Right ventricle myocardium inferior (tissue), 1 donor: ENCODE measurements at places on chromosomes 7 and 10. TPM values are rescaled to one million over a fixed set of nuclear protein-coding genes. Genes with fewer than 3 reads are reported as not detected.

- no peak for DNase-seq
Observed at GRCh38 chr7:133563251-133563650, 310.4 kb downstream of the EXOC4 start.

- no peak for DNase-seq
Observed at GRCh38 chr7:101538596-101539459, 90.3 kb downstream of the MYL10 start.

DNA sequence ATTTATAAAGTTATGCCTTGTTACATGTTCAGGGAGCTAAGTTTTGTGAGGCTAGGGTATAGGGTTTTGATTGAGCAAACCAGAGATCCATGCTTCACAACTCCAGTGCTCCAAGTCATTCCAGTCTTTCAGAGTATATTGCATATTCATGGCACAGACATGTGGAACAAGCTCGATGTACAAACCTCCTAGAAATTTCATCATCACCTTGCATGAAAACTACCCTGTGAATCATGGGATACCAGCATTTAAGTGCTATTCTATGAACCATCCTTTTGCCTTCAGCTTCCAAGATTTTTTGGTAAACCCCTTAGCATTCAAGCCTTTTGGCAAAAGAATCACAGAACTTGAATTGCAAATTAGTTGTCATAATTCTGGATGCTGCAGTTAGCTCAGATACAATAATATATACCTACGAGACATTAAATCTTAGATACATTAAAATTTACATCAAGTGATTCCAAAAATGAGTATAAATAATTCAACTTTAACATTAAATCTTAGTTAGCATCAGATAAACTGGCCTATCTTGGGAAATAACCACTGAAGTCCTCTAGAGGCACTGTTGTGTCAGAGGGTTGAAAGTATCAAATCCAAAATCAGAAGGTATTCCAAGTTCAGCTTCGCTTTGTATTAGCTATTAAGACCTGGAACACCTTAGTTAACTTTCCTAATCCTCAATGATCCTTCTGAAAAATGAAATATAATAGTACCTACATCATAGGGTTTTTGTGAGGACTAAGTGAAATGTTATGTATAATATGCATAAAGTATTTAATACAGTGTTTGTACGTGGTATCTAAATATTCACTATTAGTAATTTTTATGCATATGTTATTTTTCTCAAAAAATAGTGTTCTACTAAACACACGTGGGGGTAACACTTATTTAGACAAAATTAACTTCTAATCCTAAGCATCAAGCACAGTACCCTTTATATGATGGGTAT, 55.5 kb upstream of the CABCOCO1 start:
- no peak for DNase-seq

GRCh38 chr10:131849591-131850382, 51.0 kb upstream of the PPP2R2D start:
- no peak for DNase-seq

- DNase-seq = no peak
Observed at GRCh38 chr7:87151729-87152111, 533 bp upstream of the DMTF1 start.

GRCh38 chr10:109895095-109895818, 28.1 kb downstream of the XPNPEP1 start:
- peak; percentile 87 for DNase-seq

GRCh38 chr10:105024184-105024583, 383.1 kb downstream of the SORCS3 start:
- no peak for DNase-seq

DNA sequence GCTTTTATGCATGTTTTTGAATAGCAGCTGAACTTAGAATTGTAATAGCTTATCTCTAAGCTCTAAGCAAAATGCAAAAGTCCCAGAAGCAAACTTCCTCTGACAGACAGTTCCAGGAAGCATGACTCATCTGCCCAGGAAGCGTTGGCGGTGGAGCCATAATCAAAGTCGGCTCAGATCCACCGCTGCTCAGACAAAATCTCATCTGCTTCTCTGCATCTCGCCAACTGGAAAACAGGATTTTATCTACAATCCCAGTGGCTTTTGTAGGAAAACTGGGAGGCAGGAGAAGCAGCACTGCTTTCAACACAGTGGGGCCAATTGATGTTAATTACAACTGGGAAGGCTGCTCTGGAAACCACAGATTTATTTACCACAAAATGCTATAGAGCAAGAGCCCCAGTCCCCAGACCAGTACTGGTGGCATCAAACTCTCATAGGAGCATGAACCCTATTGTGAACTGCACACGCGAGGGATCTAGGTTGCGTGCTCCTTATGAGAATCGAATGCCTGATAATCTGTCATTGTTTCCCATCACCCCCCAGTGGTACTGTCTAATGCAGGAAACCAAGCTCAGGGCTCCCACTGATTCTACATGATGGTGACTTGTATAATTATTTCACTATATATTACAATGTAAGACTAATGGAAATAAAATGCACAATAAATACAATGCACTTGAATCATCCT, 99.9 kb downstream of the CUBN start:
- DNase-seq = peak; percentile 87

The C10orf105 gene
- total RNA-seq = 0.05 TPM

GRCh38 chr10:131819241-131820072, 81.4 kb upstream of the PPP2R2D start:
- DNase-seq = peak; percentile 45

DNA sequence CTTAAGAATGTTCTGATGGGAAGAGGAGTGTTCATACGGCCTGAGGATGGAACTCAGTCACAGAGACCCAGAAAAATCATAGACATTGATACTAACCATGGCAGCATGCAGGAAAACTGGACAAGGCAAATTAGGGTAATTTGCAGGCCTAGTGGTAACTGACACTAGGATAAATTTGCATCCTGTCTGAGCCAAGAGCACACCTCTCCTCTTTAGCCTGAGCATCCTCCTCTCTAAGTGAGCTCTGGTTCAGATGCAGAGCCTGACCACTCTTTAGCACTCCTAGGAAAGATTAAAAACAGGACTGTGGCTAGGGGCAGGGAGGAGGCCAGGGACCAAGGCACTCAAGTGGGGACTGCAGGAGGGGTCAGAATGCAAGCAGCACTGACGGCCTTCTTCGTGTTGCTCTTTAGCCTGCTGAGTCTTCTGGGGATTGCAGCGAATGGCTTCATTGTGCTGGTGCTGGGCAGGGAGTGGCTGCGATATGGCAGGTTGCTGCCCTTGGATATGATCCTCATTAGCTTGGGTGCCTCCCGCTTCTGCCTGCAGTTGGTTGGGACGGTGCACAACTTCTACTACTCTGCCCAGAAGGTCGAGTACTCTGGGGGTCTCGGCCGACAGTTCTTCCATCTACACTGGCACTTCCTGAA, at the start of gene TAS2R41:
Gene TAS2R41, plus strand, starts transcription at position 373 of the 650 bp plus-strand sequence. Its CDS starts 0 bp downstream, at position 373.
- DNase-seq = no peak

The PLXNA4 gene
- 17.6 TPM for total RNA-seq

The AKR1C8 gene
- not detected for total RNA-seq

- DNase-seq = no peak
Observed at GRCh38 chr7:146725520-146725919, 608.9 kb downstream of the CNTNAP2 start.

The SLC39A12 gene
- total RNA-seq = not detected

- no peak for DNase-seq
Observed at GRCh38 chr7:83014546-83014945, 148.1 kb downstream of the PCLO start.

DNA sequence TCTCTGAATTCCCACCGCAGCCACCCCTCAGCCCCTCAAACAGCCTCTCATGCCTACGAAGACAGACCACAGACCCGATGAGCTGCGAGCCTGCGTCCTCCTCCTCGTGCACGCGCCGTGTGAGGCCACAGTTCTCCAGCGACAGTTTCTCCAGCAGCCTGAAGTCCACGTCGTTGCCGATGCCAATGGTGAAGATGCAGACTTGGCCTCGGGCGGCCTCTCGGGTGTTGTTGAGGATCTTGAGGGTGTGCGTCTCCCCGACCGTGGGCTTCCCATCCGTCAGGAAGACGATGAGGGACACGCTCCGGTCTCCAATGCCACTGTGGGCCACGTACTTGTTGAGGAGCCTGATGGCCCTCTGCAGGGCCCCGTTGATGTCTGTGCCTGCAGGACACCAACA, 87.1 kb downstream of the ITIH5 start:
- no peak for DNase-seq

GRCh38 chr10:112295853-112296830, 12.9 kb downstream of the TECTB start:
- DNase-seq = no peak

DNA sequence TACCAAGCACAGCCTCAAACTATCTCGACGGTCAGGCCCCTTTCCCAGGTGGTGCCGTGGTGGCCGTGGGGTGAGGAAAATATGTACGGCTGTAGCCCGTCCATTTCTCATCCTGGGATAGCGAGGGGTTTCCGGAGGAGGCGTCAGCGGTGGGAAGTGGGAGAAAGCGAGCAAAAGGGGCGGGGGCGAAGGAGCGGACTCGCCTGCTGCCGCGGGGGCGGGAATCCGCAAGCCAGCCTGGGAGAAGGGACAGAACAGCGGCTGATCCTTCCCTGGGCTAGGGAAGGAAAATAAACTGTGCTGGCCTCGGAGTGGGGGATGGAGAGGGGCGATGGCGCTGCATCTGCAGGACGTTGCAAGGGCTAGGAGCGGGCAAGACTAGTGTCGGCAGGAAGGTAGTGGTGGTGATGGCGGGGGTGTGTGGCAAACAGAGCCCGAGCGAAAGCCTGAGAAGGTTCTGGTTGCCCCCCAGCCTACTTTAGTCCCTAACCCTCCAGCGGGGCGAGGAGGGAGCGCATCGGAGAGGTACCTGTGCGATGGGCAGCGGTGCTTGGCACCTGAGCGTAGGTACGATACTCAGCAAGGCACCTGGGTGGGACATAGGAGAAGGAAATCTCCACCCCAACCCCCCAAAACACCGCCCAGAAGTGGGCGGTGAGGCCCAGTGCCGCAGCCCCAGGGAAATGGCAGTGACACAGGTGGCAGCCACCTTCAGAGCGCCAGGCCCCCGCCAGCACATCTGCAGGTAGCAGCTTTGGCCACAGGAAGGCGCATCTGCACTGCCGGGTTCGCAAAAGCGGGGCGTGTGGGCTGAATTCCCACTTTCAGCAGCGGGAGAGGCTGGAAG, 49.9 kb upstream of the STEAP1B start:
- no peak for DNase-seq

- DNase-seq = no peak
Observed at GRCh38 chr10:62199584-62199983, 69.1 kb downstream of the RTKN2 start.

GRCh38 chr10:112288486-112288885, 5.3 kb downstream of the TECTB start:
- no peak for DNase-seq

The CYP3A7 gene
- total RNA-seq = not detected

DNA sequence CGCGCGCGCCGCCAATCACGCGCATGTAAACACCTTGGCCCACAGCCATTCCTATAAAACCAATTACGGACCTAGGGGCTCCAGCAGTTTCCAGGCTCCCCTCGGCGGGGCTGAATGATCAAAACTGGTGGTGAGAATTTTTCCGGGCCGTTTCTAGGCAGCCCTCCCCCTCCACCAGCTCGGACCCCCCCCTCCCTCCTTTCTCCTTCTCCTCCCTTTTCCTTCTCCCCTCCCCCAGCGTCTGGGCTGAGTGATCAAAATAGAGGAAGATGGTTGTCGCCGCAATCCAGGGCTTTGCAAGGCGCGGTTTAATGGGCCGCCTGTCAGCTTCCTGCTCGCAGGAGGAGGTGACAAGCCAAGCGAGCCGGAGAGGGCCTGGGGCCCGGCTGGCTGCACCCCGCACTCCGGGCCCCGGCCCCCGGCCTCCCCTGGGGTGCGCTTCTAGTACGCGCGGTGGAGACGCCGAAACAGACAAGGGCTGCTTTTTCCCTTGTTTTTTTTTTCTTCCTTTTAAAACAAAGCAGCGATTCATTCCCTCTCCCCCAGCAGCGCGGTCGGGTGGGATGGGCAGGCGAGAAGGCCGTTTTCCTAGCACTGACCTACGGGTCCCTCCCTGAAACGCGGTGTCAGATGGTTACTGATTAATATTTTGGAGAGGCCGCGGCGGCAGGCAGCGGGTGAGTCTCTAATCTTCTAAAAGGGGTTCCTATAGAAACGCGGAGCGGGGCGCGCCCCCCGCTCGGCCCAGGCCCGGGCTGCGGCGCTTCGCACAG, 528 bp upstream of the TNRC18 start:
- DNase-seq = peak; percentile 96

DNA sequence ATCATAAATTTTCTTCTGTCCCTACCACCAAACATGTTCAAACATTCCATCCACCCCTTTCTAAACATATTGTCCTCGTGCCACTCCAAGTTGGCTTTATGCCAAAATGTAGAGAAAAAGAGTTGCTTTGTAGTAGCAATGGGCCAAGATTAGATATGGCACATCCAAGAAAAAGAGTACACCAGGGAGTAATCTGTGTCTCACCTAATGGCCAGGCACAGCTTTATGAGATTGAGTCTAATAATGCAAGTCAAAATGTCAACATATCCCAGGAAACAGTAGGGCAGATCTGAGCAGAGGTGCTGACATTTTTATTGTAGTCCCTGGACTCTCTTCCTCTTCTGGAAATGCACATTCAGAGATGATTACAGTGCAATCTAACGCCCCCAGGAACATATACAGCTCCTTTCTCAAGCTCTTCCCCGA, 5.7 kb upstream of the OR6V1 start:
- DNase-seq = no peak

GRCh38 chr10:3873728-3874461, 88.9 kb upstream of the KLF6 start:
- no peak for DNase-seq

DNA sequence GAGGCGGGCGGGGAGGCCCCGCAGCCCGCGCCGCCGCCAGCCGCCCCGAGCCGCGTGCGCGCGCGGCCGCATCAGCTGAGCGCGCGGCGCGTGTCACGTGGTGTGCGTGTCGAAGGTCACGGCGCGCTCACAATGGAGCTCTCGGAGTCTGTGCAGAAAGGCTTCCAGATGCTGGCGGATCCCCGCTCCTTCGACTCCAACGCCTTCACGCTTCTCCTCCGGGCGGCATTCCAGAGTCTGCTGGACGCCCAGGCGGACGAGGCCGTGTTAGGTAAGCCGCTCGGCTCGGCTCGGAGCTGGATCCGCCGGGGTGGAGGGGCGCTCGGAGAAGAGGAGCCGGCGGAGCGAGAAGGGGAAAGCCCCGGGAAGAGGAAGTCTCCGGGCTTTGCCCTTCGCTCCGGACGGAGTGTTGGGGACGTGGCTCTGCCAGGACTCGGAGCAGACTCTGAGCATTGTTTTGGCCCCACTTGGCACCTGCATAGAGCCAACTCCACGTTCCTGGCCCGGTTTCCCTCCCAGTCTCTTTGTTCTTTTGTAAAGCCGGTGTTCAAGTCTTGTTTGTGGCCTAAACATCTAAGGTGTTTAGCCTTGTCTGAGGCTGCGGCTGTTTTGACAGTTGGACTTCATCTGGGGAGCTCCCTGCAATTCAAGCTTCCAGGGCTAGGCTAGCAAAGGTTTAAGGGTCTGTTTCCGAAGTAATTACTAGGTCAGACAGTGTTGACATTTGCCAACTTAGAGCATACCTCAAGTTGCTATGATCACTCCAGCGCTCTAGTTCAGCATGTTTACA, at the start of gene COMMD3:
Gene COMMD3, plus strand, starts transcription at position 103 of the 790 bp plus-strand sequence. Its CDS starts 30 bp downstream, at position 133.
- peak; percentile 96 for DNase-seq

GRCh38 chr10:106930751-106931150, 233.8 kb downstream of the SORCS1 start:
- DNase-seq = no peak

GRCh38 chr7:17374654-17375053, 76.2 kb downstream of the AHR start:
- no peak for DNase-seq

The SPRN gene
- not detected for total RNA-seq

- DNase-seq = no peak
Observed at GRCh38 chr10:20922033-20922432, 24.9 kb upstream of the NEBL start.

- no peak for DNase-seq
Observed at GRCh38 chr7:132576721-132577085, 433 bp upstream of the PLXNA4 start.

The AUTS2 gene
- total RNA-seq = 5.3 TPM

The ZNF488 gene
- not detected for total RNA-seq

The GRB10 gene
- 34.7 TPM for total RNA-seq
